Liver (tissue), 10 donors: ENCODE measurements at places on chromosomes 5 and 9.

- DNase-seq = no peak
These were observed 56.3 kb upstream of the KCNN2 start for GRCh38 chr5:114305402-114306207.

DNA sequence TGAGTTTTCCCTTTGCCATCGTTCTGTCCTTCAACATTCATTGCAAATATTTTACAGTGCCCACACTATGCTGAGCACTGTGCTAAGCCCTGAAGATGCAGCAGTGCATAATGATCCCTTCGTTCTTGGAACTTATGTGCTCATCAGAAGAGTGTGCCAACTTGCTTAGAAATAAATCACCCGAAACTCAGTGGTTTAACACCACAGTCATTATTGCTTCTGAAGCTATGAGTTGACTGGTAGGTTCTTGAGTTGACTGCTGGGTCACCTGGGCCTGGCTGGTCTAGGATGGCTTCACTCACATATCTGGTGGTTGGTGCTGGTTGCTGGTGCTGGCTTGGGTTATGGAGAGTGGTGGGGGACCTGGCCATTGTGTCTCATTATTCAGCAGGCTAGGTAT lies 20.9 kb downstream of the PCSK5 start:
- no peak for DNase-seq

GRCh38 chr9:135722365-135722764 lies 20.4 kb downstream of the KCNT1 start:
- DNase-seq = no peak

- no peak for DNase-seq
These were observed 130.0 kb downstream of the ADAMTS16 start for GRCh38 chr5:5270161-5270560.

- DNase-seq = no peak
These were observed 22.1 kb downstream of the XRCC4 start for GRCh38 chr5:83099445-83099844.

- no peak for DNase-seq
These were observed 100.2 kb upstream of the S1PR3 start for GRCh38 chr9:88891040-88891439.

- no peak for DNase-seq
These were observed 587.0 kb upstream of the GRAMD2B start for GRCh38 chr5:125836256-125836655.

DNA sequence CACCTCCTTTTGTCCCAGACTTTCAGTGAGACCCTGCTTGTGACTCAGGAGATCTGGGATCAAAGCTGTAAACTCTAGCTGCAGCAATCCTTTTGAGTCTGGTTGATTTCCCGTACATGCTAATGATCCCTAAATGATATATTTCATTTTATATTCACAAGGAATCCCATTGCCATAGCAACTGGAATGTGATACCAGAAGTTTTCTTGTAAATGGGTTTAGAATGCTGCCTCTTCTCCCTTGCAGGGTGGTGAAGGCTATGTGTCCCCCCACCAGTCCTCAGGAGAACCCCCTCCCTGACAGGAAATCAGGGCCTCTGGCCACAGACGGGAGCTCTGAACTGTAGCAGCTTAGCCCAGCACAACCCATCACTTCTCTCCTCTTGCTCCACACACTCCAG lies 215.0 kb downstream of the FSTL4 start:
- DNase-seq = no peak

GRCh38 chr9:37197158-37198038 lies 77.0 kb downstream of the ZCCHC7 start:
- peak; percentile 43 for DNase-seq

GRCh38 chr9:79570448-79571308 lies 1.1 kb upstream of the TLE4 start:
- DNase-seq = peak; percentile 50

DNA sequence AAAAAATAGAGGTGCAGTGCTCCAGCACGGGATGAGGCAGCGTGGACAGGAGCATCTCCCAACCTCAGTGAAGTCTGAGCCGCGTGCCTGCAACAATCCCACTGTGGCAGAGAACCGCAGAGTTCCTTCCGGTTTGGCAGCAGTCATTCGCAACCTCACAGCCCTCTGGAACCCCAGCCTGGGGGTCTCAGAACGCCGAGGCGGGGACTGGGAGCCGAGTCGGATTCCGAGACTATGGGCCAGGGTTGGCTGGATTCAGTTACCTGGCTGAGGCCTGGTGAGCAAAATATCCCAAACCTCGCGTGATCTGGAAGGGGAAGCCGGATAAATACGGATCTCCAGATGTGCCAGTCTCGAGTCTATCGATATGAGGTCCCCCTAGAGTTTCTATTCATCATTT lies 27.0 kb downstream of the CDKN2A start:
- DNase-seq = no peak

DNA sequence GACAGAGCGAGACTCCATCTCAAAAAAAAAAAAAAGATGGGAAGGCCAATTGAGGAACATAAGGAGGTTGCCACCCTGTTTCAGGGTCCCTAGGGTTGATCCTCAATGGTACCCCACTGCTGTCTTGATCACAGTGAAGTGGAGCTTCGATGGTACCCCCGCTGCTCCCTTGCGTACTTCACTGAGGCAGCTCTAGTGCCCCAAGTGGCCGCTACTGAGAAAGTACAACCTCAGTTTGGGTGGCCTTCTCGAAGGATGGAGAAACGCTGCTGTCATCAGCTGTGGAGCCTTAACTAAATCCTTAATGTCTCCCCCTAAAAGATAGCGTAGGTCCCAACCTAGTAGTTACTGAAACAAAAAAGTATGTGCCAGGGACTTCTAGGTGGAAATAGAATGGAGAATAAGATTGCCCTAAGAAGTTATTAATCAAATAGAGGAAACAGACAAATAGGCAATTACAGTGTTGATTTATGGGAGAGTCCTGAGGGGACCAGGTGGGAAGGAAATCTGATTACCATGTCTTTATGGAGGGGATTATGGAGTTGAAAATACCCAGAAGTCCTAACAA lies 6.3 kb downstream of the TESK1 start:
- DNase-seq = no peak

DNA sequence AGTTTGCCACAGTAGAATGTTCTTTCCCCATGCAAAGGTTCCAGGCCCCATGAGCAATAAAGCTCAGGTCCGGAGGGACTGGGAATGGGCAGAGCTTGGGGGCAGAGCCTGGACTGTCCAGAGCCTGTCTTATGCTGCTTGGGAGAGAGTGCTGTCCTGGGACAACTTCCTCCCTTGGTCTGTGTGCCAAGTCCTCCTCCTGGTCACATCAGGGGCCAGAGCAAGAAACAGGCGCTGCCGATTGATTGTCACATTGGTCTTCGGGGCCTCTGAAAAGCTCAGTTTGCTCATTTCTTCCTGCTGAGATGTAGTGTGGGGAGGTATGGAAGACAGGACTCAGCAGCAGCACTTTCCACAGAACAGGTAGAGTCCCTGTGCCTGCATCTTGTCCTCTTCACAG lies 54.0 kb upstream of the FCN1 start:
- no peak for DNase-seq

GRCh38 chr5:169426784-169427183 lies 125.8 kb upstream of the SLIT3 start:
- no peak for DNase-seq

DNA sequence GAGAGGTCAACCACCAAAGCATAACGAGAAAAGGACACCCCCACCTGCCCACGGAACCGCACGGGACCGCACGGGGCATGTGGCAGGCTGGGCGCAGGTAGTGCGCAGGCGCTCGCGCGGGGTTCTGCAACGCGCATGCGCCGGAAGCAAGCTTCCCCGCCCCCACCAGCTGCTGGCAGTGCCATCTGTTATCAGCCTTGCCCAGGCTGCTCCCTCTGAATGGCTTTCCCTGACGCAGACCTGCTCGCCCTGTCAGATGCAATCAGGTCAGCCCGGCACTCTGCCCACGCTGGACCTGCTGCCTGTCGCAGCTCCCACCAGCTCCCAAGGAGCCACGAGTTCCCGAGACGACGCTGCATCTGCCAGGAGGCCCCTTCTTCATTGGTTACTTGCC lies 22.8 kb downstream of the PTCH1 start:
- no peak for DNase-seq

GRCh38 chr5:117776977-117777376 lies 1202.4 kb upstream of the SEMA6A start:
- DNase-seq = no peak

- no peak for DNase-seq
These were observed 8.7 kb downstream of the STK10 start for GRCh38 chr5:172178991-172179989.

DNA sequence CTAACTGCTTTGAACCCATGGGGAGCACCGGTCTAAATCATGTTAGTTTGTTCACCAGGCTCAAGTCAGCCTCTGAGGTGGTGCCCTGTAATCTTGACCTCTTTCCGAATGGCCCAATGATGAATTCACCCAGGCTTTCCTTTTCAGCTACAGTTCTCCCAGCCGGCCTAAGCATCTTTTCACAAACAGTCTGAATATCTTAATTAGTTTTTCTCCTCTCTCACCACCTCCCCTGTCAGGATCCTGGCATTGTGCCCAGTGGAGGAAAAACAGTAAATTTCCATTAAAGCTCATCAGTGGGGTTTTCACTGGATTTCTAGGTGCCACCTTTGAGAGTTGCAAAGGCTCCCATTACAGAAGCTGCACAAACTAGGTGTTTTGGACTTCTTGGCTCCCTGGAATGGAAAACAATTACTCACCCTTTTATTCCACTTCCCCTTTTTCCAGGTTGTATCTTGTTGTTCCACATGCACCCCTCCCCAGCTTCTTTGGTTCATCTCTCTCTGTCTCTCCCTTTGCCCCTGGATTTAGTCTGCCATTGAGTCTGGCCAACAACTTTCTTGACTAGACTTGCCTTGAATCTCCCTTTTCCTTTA lies 69.4 kb upstream of the ADAMTSL1 start:
- no peak for DNase-seq

GRCh38 chr9:11551106-11551505 lies 938.3 kb upstream of the PTPRD start:
- no peak for DNase-seq

DNA sequence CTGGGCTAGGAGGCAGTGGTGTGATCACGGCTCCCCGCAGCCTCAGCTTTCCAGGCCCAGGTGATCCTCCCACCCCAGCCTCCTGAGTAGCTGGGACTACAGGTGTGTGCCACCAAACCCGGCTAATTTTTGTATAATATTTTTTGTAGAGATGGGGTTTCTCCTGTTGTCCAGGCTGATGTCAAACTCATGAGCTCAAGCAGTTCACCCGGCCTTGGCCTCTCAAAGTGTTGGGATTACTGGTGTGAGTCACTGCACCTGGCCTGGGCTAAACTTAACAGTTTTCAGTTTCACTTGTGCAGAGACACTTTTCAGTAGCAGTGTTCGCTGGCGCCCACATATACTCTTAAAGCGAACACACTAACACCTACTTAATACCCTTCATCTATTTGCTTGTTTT lies 205.6 kb upstream of the ZNF608 start:
- no peak for DNase-seq

- no peak for DNase-seq
These were observed 324.5 kb downstream of the KCNN2 start for GRCh38 chr5:114686356-114686755.

- no peak for DNase-seq
These were observed 714 bp downstream of the SIGMAR1 start for GRCh38 chr9:34636791-34637355.

GRCh38 chr9:852539-852938 lies 11.0 kb downstream of the DMRT1 start:
- DNase-seq = no peak

DNA sequence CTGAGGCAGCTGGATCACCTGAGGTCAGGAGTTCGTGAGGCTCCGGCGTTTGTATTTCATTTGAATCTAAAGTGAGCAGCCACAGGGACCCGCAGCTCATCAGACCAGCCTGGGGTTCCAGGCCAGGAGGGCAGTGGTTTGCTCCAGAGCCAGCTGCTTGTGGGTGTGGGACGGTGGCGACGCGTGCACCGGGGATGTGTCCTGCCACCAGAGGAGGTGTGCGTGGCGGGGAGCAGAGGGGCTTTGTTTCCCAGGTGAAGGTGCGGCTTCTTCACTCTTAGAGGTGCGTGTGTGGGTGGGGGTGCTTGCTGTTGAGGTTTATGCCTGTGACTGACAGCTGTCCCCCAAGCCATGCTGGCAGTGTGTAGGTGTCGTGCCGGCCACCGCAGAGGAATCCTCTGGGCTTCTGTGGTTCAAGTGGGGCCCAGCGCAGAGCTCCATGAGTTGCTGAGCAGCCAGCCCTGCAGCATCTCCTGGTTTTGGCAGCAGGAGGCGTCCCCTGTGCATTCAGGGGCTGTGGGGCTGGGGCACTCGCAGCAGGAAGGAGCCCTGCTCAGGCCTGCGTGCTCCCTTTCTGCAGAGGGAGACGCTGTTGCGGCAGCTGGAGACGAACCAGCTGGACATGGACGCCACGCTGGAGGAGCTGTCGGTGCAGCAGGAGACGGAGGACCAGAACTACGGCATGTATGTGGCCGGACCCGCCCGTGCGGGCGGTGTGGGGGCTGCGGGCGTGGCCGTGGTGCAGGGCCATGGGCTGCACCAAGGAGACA lies 6.9 kb upstream of the AJM1 start:
- DNase-seq = no peak

DNA sequence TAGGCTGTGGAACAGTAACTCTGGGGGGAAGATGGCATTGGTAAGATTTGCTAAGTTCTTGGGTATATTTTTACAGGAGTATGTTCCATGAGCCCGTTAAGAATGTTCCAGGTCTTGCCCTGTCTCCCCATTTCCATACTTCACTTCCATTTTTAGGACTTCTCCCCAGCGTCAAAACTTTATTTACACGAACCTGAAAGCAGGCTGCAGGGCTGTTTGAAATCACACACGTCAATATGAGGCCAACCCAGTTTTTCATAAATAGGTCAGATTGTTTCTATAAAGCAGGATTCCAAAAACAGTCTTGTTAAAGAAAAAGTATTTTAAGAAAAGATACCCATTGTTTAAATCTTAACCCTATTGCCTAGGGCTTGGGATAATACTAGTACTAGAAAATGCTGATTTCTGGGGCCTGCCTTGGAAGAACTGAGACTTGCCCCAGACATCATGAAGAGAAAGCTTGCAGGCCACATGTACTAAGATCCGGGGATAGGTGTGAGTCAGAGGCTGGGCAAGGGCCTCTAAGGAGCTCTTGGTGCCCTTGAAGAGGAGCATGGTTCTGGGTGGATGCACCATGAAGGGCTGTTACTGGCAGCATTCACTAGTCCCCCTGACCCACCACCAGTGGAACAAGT lies 24.2 kb downstream of the TRIO start:
- no peak for DNase-seq
